ENCODE measurements at places on chromosomes 2 and 18.

DNA sequence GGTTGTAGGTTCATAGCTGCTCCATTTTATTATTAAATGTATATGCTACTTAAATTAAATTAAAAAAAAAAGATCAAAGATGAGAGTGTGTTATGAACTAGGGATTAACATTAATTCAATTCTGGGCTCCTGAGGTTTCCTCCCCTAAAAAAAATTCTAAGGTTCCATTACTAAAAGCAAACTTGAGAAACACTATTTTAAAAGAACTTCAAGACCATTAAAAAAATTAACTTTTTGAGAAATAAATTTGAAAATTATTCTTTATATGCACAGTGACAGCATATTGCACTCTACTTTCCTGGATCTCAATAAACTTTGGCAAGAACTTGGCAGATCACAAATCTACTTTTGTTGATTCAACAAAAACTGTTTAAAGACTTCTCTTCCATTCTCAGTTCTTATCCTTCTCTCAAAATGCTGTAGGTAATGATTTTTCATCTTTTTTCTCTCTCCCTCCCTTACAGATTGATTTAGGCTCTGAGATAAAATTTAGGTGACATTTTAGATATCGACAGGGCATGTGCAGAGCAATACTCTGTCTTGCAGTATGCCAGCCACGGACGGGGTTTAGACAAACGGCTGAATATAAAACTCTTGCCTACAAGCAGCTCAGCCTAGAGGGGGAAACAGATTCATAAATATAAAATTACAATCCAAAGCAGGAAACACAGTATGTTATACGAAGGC is 592 bp upstream of the MARS2 start:
- no peak for DNase-seq

- DNase-seq: no peak
Observed at GRCh38 chr2:182372661-182373060, 54.2 kb downstream of the PDE1A start.

GRCh38 chr2:238570926-238571325 is 144.2 kb downstream of the ASB1 start:
- no peak for DNase-seq

DNA sequence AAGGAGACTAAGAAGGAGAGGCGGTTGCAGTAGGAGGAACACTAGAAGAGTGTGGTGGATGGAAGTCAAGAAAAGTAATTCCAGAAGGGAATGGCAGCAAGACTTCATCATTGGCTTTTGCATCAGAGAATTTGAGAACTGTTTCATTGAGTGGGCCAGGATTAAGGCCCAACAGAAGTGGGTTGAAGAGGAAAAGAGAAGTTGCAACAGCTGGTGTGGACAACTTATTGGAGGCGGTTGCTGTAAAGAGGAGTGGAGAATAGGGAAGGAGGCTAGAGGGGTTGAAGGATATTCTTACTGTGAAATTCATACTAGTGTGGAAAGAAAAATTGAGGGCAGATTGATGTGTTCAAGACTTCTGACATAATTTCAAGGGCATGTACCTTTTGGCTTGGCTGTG is 168.7 kb upstream of the FN1 start:
- no peak for DNase-seq

DNA sequence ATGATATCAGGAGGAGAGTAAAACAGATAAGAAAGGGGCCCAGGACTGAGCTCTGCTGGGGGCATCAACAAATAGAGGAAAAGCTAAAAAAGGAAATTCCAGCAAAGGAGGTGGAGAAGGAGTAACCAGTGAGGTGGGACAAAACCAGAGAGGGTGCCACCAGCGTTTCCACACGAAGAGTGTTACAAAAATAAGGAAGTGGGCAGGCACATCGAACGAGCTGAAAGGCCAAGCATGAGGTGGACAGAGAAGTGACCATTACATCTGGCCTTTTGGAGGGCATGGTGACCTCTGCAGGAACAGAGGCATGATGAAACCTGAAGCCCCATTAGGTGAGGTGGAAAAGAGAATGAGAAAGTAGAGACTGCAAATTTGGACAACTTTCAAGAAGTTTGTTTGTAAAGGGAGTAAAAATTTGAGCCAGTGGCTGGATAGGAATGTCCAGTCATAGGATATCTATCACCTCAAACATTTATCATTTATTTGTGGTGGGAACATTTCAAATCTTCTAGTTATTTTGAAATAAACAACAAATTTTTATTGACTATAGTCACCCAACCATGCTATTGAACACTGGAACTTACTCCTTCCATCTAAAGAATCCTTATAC is 18.4 kb upstream of the VIT start:
- DNase-seq: no peak

DNA sequence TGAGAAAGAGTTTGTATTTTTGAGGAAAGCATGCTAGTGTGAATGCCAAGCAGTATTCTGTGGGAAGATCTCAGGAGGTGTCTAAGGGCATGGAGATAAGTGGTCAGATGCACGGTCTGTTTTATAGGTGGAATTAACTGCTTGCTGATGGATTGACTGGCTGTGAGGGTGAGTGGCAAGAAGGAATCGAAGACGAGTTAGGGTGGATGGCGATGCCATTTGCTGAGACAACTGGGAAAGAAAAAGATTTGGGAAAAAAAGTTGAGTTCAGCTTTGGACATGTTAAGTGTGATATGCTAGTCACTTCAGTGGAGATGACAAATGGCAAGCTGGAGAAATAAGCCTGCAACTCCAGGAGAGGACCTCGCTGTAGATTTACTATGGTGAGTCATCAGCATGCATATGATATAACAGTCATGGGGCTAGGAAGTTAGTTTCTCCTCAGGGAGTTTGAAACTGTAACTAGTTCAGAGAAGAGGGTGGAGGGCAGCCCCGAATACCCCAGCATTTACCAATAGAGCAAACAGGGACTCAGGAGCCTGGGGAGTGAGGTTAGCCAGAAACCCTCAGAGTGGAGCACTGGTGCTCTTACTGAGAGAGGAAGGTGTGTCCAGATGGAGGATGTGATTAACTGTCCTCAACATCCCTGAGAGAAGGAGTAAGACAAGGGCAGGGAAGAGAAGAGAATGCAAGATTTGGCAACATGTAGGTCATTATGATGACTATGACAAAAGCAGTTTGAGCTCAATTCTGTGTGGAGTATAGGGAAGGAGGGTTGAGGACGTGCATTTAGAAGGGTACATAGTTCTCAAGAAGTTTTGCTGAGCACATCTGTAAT is 2.0 kb upstream of the HK2 start:
- DNase-seq: no peak

DNA sequence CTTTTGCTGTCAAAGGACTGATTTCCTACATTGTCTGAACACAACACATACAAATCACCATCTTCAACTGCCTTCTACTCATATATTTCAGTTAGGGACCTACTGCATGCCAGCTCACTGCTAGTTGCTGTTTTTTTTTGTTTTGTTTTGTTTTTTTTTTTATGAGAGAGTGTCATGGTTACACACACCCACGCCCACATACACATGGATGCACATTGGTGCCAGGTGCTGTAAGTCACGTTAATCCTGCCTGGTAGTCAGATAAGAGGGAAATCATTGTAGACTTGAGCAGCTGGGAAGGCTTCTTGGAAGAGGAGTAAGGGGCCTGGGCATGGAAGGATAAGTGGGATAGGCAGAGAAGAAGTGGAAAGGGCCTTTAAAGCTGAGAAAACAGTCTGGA is 209.9 kb downstream of the TDRD15 start:
- DNase-seq: no peak
